ENCODE measurements at places on chromosomes 4 and X. TPM values are rescaled to one million over a fixed set of nuclear protein-coding genes. Genes with fewer than 3 reads are reported as not detected.

Gene G6PD
- total RNA-seq = 91.3 TPM

Gene GLRB
- 32.4 TPM for total RNA-seq

Gene KLB
- total RNA-seq = not detected

Gene GYG2
- 6.2 TPM for total RNA-seq

Gene F9
- total RNA-seq = not detected

Gene WWC2
- 35.1 TPM for total RNA-seq

Gene CNGA2
- total RNA-seq = not detected

Gene SMIM10
- 7.1 TPM for total RNA-seq

Gene SMIM31
- not detected for total RNA-seq

Gene LPAR4
- 0.36 TPM for total RNA-seq

Gene TKTL1
- total RNA-seq = not detected

Gene TEC
- total RNA-seq = 1.8 TPM

Gene RTL5
- 2.2 TPM for total RNA-seq

Gene ABCG2
- 0.59 TPM for total RNA-seq

DNA sequence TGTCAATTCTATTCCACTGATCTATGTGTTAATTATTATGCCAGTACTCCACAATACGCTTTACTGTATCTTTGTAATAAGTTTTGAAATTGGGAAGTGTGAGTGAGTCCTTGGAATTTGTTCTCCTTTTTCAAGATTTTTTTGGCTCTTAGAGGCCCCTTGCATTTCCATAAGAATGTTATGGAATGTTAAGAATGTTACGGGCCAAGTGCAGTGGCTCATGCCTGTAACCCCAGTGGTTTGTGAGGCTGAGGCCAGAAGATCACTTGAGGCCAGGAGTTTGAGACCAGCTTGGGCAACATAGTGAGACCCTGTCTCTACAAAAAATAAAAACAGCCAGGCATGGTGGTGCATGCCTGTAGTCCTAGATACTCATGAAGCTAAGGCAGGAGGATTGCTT lies 167.6 kb upstream of the CXorf66 start:
- no peak overlapping the region for H3K27ac ChIP-seq
- no peaks in the 10 kb centered on the region for H3K27me3 ChIP-seq
- no peaks in the 10 kb centered on the region for H3K36me3 ChIP-seq
- no peaks in the 10 kb centered on the region for H3K4me1 ChIP-seq
- no peak for DNase-seq

DNA sequence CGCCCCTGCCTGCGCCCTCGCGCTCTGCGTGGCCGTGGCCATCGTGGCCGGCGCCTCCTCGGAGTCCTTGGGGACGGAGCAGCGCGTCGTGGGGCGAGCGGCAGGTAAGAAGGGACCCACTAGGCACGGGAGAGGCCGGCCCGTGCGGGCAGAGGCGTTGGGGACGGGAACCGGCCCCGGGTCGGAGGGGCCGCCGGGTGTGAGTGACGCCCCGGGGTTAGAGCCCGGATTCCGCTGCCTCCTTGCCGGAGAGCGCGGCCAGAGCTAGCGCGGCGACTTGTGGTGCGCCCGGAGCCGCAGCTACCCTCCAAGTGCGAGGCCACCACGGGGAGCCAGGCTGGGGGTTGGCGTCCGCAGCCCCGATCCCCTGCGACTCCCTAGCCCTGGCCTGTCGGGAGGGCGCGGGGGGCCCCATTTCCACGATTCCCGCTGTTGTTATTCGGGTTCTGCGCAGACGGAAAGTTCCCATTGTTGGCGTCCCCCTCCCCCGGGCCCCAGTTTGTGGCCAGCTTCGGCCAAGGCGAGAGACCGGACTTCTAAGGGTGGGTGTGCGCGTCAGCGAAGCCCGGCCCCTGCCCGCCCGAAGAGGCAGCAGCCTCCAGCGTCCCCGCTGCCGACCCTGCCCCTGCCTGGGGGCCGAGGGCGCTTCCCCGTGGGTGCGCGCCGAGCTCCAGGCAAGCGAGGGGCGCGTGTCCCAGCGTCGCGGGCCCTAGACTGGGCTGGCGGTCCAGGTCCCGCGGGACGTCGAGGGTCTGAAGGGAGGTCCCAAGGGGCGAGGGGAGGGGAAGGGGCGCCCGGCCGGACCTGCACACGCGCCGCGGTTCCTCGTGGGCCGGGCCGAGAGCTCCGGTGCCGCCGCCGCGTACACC lies 1.1 kb downstream of the FGFR3 start:
- no peak overlapping the region for H3K27ac ChIP-seq
- no peaks in the 10 kb centered on the region for H3K36me3 ChIP-seq
- no peaks in the 10 kb centered on the region for H3K4me1 ChIP-seq
- H3K27me3 ChIP-seq = peaks cover 41% of the 10 kb centered on the region

DNA sequence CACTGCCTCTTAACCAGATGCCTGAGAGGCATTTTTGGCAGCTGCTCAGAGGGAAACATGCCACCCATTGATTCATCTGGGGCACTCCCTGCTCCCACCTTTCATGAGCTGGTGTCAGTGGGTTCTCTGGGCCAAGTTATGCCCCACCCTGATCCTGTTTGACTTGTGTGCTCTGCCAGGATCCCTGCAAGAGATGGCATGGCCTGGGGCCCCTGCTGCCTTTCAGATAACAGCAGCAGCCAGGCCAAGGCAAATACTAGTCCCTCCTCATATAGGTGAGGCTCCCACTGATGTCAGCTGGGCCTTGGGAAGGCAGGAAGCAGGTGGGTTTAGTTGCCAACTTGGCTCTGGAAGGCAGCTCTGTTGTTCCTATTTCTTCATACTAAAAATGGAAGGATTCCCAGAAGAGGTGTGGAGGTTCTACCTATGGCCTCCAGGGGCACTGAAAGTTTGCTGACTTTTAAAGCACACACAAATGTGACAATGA lies 192.9 kb upstream of the RBPJ start:
- H3K4me1 ChIP-seq = no peaks in the 10 kb centered on the region
- no peak overlapping the region for H3K27ac ChIP-seq

DNA sequence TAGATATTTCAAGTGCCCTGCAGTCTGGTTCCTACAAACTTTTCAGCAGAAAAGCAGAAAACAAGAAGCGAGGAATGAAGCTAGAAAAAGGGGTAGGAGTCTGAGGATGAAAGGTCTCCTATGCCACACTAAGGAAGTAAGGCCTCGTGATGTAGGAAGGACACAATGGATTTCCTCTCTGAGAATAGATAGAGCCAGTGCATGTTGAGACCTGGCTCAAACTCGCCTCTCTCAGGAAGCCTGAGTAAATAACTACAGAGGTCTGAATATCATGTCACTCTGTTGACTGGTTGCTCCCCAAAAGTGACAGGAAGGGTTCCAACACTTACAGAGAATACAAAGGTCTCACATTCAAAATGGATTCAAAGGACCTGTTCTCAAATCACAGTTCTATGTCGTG lies 93.3 kb downstream of the GRIA3 start:
- no peaks in the 10 kb centered on the region for H3K4me1 ChIP-seq
- H3K27ac ChIP-seq = no peak overlapping the region
- no peak overlapping the region for H3K4me3 ChIP-seq
- no peaks in the 10 kb centered on the region for H3K27me3 ChIP-seq
- no peak for DNase-seq
- H3K36me3 ChIP-seq = no peaks in the 10 kb centered on the region

DNA sequence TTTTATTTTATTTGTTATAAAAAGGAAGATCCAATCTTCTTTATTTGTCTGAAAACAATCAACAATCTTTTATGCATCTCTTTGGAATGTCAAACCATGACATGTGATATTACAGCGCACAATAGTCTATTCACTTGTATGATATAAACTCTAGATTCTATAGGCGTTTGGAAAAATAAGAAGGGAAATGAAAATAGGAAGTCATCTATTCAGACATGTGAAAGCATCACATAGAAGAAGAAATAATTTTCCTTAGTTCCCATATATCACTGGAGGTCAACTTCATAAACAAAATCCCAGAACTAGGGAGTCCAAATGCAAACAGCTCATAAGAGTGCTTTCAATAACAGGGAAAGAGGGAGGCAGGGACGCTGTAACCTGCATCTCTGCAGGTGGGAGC lies 139.5 kb upstream of the RASGEF1B start:
- H3K27ac ChIP-seq = no peak overlapping the region
- DNase-seq = no peak
- no peaks in the 10 kb centered on the region for H3K36me3 ChIP-seq
- no peaks in the 10 kb centered on the region for H3K4me1 ChIP-seq
- no peaks in the 10 kb centered on the region for H3K27me3 ChIP-seq
- H3K4me3 ChIP-seq = no peak overlapping the region

GRCh38 chr4:71683309-71683708 lies 100.6 kb downstream of the GC start:
- H3K27me3 ChIP-seq = peaks cover 3% of the 10 kb centered on the region
- DNase-seq = no peak
- peaks cover 2% of the 10 kb centered on the region for H3K4me1 ChIP-seq
- no peak overlapping the region for H3K4me3 ChIP-seq

- H3K4me1 ChIP-seq = peaks cover 8% of the 10 kb centered on the region
- no peaks in the 10 kb centered on the region for H3K36me3 ChIP-seq
- no peak overlapping the region for H3K27ac ChIP-seq
- no peaks in the 10 kb centered on the region for H3K27me3 ChIP-seq
- H3K4me3 ChIP-seq = no peak overlapping the region
These were observed 19.2 kb downstream of the CC2D2A start for GRCh38 chr4:15488658-15489470.

- no peaks in the 10 kb centered on the region for H3K4me1 ChIP-seq
- H3K27me3 ChIP-seq = no peaks in the 10 kb centered on the region
- no peak for DNase-seq
- H3K27ac ChIP-seq = no peak overlapping the region
- no peak overlapping the region for H3K4me3 ChIP-seq
These were observed 42.5 kb upstream of the LEF1 start for GRCh38 chr4:108210989-108211835.

GRCh38 chr4:186939766-186940165 lies 216.1 kb upstream of the FAT1 start:
- DNase-seq = no peak
- no peaks in the 10 kb centered on the region for H3K36me3 ChIP-seq
- H3K4me1 ChIP-seq = peaks cover 34% of the 10 kb centered on the region
- no peak overlapping the region for H3K27ac ChIP-seq
- H3K27me3 ChIP-seq = no peaks in the 10 kb centered on the region

- no peaks in the 10 kb centered on the region for H3K27me3 ChIP-seq
- peaks cover 26% of the 10 kb centered on the region for H3K4me1 ChIP-seq
- H3K36me3 ChIP-seq = peaks cover 13% of the 10 kb centered on the region
- no peak overlapping the region for H3K4me3 ChIP-seq
- peak overlapping the region; percentile 99 for H3K27ac ChIP-seq
These were observed 90.6 kb downstream of the LRP2BP start for GRCh38 chr4:185304944-185305690.

DNA sequence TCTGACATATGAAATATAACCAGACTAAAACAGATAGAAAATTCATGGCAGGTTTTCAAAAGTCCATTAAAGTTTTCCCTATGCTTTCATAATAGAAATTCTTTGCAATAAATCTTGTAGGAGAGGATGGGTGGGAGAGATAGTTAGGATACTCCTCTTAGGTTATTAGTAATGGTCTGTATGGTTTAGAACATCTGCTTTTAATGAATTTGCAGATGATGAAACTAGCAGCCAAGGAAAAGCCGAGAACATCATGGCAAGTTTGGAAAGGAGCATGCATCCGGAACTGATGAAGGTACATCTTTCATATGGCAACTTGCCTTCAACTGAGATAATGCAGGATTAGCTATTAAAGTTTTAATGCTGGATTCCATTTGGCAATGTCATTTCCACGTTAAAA lies 70.7 kb downstream of the DOCK11 start:
- no peaks in the 10 kb centered on the region for H3K4me1 ChIP-seq
- no peak overlapping the region for H3K27ac ChIP-seq
- H3K27me3 ChIP-seq = no peaks in the 10 kb centered on the region
- no peak for DNase-seq
- H3K36me3 ChIP-seq = no peaks in the 10 kb centered on the region
- H3K4me3 ChIP-seq = no peak overlapping the region

- peaks cover 6% of the 10 kb centered on the region for H3K4me1 ChIP-seq
- no peaks in the 10 kb centered on the region for H3K27me3 ChIP-seq
- H3K27ac ChIP-seq = no peak overlapping the region
- no peak for DNase-seq
- peaks cover 17% of the 10 kb centered on the region for H3K36me3 ChIP-seq
These were observed 6.2 kb downstream of the ZNF275 start for GRCh38 chrX:153340111-153340510.

GRCh38 chr4:77734928-77735327 lies 84.2 kb downstream of the CNOT6L start:
- H3K27me3 ChIP-seq = no peaks in the 10 kb centered on the region
- no peak overlapping the region for H3K4me3 ChIP-seq
- no peaks in the 10 kb centered on the region for H3K36me3 ChIP-seq
- H3K4me1 ChIP-seq = no peaks in the 10 kb centered on the region

GRCh38 chrX:14125462-14125861 lies 95.8 kb upstream of the GEMIN8 start:
- H3K4me3 ChIP-seq = no peak overlapping the region
- H3K36me3 ChIP-seq = no peaks in the 10 kb centered on the region
- no peaks in the 10 kb centered on the region for H3K4me1 ChIP-seq

- H3K27ac ChIP-seq = no peak overlapping the region
- no peak for DNase-seq
- no peaks in the 10 kb centered on the region for H3K36me3 ChIP-seq
These were observed 745 bp downstream of the TRIM2 start for GRCh38 chr4:153204728-153205648.

GRCh38 chr4:53005808-53006207 lies 143.7 kb downstream of the RASL11B start:
- H3K27me3 ChIP-seq = no peaks in the 10 kb centered on the region
- no peaks in the 10 kb centered on the region for H3K36me3 ChIP-seq
- no peak overlapping the region for H3K4me3 ChIP-seq
- DNase-seq = no peak
- no peak overlapping the region for H3K27ac ChIP-seq

GRCh38 chrX:41022566-41022965 lies 62.7 kb upstream of the USP9X start:
- H3K27ac ChIP-seq = no peak overlapping the region
- peaks cover 16% of the 10 kb centered on the region for H3K4me1 ChIP-seq

GRCh38 chr4:74375824-74376426 lies 11.0 kb downstream of the EREG start:
- H3K36me3 ChIP-seq = no peaks in the 10 kb centered on the region
- DNase-seq = no peak
- H3K27ac ChIP-seq = no peak overlapping the region
- peaks cover 25% of the 10 kb centered on the region for H3K4me1 ChIP-seq
- no peak overlapping the region for H3K4me3 ChIP-seq
